ENCODE measurements at places on chromosomes 4 and X.

GRCh38 chr4:130214268-130214667, 1118.3 kb downstream of the C4orf33 start:
- no peak for DNase-seq

DNA sequence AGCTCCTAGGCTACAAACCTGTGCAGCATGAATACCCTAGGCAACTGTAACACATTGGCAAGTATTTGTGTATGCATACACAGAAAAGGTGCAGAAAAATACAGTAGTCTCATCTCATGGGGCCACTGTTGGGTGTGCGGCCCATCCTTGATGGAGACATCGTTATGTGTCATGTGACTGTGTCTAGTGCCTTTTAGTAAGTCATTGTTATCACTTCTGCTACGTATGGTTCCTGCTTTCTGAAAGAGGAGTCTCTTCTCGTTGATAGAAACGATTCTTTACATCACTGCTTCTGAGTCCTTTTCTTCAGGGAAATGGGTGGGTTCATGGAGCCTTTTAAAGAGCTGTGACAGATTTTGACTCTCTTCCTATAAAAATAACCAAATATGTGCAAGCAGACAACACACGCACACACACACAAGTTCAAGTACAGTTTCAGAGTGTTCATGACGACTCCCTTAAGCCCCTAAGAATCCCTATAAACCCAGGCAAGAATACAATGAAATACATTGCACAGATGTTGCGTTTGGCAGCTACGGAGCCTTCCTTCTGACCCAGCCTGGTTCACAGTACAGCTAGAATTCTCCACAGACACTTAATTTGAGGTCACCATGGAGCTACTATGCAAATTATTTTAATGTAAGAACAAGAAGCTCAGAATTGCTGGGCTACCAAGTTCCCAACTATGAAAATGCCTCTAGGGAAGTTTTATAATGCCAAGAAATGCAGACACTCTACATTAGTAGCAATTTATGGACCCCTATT, 10.2 kb upstream of the STK32B start:
- no peak for DNase-seq

- no peak for DNase-seq
Observed at GRCh38 chr4:89640620-89641366, 196.2 kb downstream of the SNCA start.

DNA sequence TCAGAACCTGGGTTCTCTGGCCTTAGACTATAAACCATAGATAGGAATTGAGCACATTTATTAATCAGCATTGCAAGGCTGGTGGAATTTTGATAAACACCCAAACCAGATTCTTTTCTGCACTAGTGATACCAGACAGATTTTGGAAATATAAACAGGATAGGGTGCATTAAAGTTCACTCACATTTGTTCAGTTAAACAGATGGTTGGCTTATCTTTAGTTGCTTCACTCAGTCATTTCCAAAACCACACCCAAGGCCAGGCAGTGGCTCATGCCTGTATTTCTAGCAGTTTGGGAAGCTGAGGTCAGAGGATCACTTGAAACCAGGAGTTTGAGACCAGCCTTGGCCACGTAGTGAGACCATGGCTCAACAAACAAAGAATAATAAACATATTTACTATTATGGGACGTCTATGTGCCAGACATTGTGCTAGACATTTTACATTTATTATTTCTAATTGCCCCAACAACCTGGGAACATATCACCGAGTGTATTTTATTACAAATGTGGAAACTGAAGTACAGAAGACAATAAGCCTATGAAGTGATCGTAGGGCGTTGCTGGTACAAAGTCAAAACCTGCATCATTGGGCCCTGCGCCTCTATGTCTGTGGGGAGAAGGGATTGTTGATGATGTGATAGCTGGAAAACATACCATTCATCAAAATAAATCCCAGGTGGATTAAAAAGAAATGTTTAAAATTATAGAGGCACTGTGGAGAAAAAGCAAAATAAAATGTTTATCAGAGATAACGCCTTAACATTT, 15.0 kb downstream of the ADD1 start:
- no peak for DNase-seq

DNA sequence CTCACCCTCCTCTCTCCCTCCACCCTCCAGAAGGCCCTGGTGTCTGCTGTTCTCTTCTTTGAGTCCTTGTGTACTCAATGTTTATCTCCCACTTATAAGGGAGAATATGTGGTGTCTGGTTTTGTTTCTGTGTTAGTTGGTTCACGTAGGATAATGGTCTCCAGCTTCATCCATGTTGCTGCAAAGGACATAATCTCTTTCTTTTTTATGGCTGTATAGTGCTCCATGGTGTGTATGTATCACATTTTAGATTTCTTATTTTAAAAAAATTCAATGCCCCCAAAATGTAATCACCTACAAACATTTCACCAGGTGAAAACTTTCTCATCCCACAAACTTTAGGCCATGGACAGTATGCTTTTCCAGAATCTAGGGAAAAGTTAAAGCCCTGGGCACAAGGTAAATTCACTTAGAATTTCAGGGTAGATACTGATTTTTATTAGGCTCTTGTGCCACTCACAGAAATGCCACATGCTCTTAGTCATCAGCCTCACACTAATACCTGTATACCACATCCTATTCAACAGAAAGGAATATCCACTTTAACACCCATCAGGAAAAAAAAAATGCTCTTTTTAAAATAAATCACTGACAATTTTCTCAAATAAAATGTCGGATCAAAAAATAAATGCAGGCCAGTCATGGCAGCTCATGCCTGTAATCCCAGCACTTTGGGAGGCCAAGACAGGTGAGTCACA, 104.8 kb upstream of the ENPP6 start:
- DNase-seq: no peak

DNA sequence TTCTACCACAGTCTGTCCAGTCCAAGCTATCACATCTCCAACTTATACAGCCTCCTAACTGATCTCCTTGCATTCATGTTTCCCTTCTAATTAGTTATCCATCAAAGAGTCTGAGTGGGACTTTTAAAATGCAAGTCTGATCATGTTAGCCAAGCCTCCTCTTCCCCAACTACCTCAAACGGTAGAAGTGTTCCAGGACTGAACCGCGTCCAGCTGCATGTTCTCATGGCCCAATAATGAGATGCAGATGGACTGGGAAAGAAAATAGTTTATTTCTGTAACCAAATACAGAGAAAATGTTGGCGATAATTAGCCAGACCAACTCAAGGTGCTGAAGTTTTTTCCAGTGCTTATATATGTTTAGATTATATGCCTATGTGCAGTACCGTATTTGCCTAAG, 46.6 kb upstream of the PPP1R2C start:
- DNase-seq: no peak

DNA sequence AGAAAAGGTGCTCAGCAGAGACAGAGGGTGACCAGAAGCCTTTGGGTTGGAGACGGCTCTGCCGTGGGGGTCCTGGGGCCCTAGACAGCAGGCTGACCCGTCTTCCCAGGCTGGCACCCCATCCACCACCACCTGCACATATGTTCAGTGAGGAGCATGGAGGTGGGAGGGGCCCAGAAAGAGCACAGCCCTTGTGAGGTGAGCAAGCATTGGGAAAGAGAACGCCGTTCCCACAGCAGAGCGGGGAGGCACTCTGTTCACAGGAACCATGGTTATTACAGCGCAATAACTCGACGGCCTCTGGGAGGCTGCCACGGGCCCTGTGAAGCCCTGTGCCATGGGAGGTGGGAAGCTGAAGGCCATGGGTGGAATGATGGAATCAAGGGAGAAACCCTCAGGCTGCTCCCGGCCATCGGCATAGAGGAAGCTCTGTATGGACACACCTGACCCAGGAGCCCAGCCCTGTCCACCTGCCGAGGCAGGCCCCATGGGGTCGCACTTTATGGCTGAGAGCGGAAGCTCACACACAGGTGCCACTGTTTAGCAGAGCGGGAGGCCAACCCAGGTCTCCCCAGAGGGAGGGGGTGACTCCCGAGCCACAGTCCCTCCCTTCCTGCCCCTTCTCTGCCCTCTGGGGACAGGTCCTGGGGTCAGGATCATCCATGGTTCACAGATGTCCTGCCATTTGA, 93.5 kb upstream of the AFAP1 start:
- no peak for DNase-seq

DNA sequence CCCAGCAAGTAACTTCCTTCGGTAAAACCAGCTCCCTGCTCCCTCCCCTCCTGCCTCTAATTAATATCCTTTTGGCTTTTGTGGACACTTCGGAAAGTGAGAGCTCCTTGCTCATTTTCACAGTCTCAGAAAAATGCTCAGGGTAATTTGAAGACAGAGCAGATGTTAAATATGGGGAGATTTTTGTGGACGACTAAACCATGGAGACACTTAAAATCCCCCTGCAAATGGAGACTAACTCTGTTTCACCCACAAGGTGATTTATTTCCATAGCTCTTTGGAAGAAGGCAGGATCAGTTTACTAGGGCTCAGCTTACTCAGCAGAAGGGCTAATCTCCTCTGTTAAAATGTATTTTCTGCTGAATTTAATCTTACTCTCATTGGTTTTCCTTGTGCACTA, 12.2 kb upstream of the AMOT start:
- DNase-seq: no peak

- no peak for DNase-seq
Observed at GRCh38 chr4:41069838-41070237, 144.5 kb downstream of the APBB2 start.

DNA sequence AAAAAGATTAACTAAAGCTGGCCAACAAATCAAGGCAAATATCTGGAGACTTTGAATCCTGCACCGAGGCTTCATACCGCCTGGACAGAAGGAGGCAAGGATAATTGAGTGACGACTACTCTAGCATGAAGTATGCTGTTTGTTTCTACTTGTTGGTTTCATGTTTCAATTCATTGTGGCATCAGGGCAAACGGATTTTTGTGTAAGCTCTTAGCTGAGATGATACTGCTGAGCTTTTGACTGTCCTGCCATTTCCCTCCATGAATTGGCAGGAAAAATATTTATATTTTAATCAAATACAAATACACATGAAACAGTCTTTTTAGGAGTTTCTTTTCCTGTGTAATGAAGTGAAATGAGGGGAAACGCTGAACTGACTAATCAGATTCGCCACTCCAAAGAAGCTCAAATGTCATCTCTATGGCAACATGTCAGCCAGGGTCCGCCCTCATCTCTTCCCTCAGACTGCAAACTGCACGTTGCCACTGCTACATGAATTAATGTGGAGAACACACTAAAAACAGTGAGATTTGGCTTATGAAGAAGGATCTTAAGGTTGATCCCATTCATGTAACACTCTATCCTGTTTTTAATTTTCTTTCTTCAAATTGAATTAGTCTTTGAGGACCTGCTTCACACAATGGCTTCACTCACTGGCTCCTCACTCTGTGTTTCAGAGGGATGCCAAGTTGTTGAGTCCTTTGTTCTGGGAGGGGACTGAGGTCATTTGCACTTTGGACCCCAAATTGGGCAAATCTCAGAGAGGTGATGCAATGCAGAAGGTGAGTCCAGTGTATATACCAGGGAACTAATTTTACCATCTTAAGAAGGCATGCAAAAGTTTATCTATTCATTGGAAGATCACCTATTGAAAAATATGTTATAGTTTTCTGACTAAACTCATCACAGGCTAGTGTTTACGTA, 149.6 kb upstream of the MID1 start:
- no peak for DNase-seq

GRCh38 chr4:70721747-70722146, at the start of gene RUFY3:
Gene RUFY3 (plus strand): TSS chr4:70721964. CDS start chr4:70722574, 610 bp downstream.
- DNase-seq: no peak

- no peak for DNase-seq
Observed at GRCh38 chr4:185086053-185086452, 57.0 kb upstream of the SLC25A4 start.

DNA sequence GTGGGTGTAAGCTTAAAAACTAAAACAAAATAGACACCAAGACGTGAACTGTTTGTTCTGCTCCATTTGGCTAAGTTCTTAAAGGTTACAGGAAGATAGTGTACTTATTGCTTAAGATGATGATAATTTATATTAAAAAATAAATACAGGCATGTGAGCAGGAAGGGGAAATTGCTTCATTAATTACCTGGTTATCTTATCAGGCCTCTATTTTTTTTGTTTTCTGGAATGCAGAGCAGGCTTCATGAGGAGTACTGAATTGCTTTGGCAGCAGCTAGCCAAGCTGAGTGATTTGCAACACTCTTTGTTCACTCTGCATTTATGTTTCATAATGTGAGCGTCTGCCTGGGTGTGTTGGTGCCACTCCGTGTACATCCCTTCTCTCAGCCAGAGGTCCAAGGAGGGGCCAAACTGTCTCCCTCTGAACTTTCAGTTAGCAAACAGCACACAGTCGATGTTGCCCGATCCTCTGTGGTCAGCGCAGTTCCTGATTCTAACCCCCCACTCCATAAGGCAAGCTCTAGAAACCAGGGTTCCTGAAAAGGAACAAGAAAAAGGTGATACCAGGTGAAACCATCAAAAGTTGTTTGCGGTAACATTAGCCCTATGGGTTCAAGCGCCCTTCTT, 348.2 kb downstream of the SPRY1 start:
- no peak for DNase-seq

GRCh38 chr4:155900381-155900780, 3.1 kb upstream of the TDO2 start:
- DNase-seq: no peak

GRCh38 chrX:70088751-70089150, 26.5 kb downstream of the OTUD6A start:
- no peak for DNase-seq

DNA sequence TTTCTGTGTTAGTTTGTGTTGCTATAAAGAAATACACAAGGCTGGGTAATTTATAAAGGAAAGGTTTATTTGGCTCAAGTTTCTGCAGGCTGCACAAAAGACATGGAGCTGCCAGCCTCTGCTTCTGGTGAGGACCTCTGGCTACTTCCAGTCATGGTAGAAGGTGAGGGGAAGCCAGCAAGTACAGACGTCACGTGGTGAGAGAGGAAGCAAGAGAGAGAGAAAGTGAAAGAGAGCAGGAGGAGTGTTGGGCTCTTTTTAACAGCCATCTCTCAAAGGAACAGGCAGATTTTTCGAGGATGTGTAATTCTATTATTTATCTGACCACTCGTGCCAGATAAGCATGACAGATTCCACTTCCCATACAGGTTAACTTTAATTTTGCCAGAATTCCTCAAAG, 1199.1 kb downstream of the ADGRL3 start:
- DNase-seq: no peak

DNA sequence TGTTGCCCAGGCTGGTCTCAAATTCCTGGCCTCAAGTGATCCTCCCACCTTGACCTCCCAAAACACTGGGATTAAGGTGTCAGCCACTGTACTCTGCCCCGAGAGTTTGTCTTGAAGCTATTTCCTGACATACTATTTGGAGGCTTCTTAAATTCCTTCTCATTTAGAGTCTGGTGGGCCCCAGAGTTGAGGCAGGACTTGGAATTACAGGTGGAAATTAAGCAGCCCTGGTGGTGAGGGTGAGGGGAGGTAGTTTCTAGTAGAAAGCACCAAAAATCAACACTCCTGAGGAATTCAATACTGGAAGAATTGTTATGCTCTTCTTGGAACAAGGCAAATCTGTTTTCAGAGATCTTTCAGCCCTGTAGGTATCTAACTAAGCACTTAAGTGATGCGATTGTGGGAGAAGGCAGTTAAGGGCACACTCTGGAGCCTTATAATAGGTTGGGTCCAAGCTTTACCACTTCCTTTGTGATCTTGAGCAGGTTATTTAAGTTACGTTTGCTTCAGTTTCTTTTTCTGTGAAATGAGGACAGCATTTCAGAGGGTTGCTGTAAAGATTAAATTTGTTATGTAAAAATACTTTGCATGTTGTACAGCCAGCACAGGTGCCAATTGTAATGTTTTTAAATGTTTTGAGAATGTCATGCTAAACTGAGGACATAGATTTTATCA, 200.7 kb downstream of the SOWAHB start:
- DNase-seq: no peak

GRCh38 chrX:119228512-119229252, 7.4 kb upstream of the PGRMC1 start:
- no peak for DNase-seq

- DNase-seq: no peak
Observed at GRCh38 chrX:23136816-23137215, 137.1 kb downstream of the DDX53 start.

- no peak for DNase-seq
Observed at GRCh38 chrX:78387364-78387763, 60.0 kb upstream of the CYSLTR1 start.

All from stimulated activated CD8-positive, alpha-beta memory T cell treated with anti-CD3 and anti-CD28 coated beads, Interleukin-4, amount 100 ng/mL, for 1 hour (primary cell).